ENCODE measurements at places on chromosomes 11 and 22.

GRCh38 chr11:87430821-87431220, 393.1 kb downstream of the TMEM135 start:
- no peak for DNase-seq

DNA sequence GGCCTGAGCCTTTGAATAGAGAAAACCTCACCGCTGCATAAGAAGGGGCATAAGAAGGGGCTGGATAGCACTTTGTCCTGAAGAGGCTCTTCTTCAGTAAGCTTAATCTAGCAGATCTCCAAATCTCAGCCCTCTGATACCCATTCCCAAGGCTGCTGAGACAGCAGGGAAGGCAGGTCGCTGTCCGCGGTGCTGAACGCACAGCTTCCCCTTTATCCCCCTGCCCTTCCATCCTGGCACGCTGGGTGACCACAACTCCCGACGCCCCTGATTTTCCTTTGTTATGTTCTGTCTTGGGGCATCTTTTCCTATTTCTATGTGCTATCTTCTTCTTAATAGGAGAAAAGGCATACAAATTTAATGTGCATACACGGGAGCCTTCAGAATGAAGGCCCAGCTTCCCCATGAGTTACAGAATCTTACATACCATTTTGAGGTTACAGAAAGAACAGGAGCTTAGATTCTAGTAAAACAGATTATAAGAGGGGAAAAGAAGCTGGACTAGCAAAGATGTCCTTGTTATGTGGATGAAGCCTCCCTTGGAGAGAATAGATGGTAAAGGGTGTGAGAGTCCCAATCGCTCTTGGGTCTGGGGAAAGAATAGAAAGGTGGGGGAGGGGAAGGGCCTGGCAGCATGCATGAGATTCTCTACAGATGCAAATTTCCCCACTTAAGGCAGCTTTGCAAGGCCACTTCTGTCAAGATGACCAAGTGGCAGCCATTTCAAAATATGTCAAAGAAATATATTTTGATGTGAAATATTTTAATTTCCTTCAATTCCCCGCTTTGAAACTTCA, 5.7 kb upstream of the SULT4A1 start:
- DNase-seq: peak; percentile 70

DNA sequence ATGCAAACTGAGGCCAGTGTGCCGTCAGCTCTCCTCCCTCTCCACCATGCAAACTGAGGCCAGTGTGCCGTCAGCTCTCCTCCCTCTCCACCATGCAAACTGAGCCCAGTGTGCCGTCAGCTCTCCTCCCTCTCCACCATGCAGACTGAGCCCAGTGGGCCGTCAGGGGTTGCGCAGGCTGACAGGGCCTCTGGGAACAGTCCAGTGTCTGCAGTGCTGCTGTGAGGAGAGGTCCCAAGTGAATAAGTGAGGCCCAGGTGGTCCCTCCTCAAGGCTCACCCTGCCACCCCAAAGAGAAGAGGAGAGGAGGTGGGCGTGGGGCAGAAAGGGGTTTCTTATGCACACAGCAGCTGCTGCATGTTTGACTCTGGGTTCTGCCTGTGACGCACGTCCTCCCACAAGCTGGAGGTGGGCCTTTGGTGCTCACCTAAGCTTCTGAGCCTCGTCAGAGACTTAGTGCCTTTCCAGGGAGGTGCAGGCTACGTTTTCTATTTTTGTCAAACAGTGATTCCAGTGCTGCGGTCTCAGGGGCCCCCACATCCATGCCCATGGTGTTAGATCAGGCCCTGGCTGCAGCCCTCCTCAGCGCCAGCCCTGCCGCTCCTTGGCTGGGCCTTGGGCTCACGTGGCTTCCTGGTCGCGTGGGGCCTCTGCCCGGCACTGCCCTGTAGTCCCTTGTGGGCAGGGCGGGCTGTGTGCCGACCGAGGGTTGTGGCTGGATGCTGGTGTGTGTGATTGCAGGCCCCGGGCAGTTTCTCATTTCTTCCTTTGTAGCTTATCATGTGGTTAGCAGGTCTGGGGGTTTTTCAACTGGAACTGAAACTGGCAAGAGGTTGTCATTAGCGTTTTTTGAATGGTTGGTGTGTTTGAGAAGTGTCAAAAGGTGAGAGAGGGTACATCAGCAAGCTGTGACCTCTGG, 7.1 kb downstream of the TPCN2 start:
- no peak for DNase-seq

DNA sequence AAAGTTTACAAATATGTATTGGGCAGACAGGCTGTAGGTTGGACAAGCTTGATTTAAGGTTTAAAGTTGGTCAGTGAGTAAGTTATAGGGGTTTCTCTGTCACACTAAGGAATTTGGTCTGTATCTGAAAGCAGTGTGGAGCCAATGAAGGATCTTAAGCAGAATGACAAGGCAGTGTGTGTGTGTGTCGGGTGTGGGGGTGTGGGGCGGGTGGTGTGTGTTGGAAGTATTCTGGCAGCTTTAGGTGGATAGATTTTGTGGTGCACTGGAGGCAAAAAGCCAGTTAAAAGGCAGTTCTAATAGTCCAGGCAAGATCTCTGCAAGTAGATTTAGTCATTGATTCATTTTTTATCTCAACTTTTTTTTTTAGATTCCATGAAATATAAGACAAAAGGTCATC, 1006.8 kb upstream of the CCDC90B start:
- no peak for DNase-seq

- no peak for DNase-seq
Measured at GRCh38 chr11:10483584-10483983, 28.5 kb downstream of the AMPD3 start.

- DNase-seq: no peak
Measured at GRCh38 chr11:85809191-85809590, 1.8 kb downstream of the SYTL2 start.

DNA sequence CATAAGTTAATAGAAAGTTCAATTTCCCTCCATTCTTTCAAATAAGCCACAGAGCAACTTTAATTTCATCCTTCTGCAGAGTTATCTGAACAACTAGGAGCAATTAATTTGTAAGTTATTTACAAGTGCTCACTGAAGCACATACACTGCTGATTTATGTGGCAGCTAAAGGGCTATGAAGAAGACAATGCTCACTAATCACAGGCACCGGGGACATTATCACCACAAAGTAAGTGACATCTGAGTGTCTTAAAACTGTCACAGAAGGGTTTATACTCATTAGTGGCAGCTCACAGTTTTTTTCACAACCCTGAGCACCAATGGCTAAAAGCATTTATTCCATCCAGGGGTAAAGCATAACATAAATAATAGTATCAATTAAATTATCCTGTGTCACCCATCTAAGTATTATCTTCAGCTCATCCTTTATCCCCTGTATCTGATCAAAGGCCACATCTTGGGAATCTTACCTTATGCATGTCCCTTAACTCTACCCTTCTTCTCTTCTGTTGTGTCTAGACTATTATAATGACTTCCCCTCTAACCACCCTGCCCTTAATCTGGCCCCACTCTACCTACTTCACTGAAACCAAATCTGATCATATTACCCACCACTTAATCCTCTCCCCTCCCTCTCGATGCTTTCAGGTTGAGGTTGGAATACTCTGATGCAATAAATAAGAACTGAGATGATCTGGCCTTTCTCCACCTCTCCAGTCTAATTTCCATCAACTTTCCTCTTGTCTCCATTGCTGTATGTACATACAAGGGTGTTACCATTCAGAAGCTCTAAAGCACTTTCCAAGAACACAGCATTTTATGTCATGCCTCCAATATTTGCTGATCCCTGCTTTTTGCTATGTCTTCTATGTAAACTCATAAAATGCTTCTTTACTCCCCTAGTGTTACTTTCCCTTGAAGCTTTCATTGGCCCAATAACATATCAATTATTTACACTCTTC, 252.7 kb downstream of the CASP12 start:
- DNase-seq: no peak
